ENCODE measurements at places on chromosomes 2 and 18. TPM values are rescaled to one million over a fixed set of nuclear protein-coding genes. Genes with fewer than 3 reads are reported as not detected.

CCDC85A gene
- 2.8 TPM for total RNA-seq

DNA sequence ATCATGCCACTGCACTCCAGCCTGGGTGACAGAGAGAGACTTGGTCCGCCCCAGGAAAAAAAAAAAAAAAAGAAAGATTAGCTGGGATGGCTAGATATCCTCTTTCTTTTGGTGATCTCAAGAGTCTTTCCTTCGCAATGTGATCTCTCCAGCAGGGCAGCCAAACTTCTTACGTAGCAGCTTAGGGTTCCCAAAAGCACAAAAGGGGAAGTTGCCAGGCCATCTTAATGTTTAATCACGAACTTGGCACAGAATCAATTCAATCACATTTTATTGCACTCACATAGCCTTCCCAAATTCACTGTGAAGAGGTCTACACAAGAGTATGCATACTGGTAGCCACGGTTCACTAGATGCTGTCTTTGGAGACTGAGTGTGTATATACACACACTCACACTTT lies 53.1 kb downstream of the VIL1 start:
- DNase-seq, result no peak

- DNase-seq, result no peak
These were observed 36.4 kb downstream of the TACR1 start for GRCh38 chr2:75162897-75163296.

ACADL gene
- 9.7 TPM for total RNA-seq

DNA sequence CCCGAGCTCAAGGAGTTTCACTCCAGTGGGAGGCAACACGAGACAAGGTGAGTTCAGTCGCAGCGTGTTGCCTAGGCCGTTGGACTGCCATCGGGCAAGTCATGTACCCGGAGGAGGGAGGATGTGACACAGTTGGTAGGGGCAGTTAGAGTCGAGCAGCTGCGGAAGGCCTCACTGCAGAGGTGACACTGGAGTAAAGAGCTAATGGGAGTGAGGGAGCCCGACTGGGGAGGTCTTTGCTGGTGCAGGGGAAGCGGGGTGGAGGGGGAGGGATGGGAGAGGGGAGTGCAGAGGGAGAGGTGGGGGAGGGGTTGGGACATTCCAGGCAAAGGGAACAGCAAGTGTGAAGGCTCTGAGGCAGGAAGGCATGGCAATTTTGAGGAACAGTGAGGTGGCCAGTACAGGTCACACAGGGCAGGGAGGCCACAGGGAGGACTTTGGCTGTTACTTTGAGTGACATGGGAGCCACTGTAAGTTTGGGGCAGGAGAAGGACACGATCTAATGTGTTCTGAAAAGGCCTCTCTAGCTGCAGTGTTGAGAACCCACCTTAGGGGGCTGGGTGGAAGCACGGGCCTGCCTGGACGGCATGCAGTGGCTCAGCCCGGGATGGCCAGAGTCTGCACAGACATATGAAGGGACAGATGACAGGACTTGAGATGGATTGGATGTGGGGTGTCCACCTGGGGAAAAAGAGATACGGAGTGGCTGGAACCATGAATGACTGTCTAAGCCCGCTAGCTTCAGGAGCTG lies 61.1 kb downstream of the KCNF1 start:
- DNase-seq, result peak; percentile 58

CDH2 gene
- total RNA-seq, result 12.0 TPM

EIPR1 gene
- 16.3 TPM for total RNA-seq

GRCh38 chr2:62309465-62310091 lies 113.7 kb downstream of the B3GNT2 start:
- no peak for DNase-seq

GRCh38 chr2:49288113-49288705 lies 133.9 kb upstream of the FSHR start:
- DNase-seq, result no peak
